ENCODE measurements at places on chromosomes 3 and 15. TPM values are rescaled to one million over a fixed set of nuclear protein-coding genes. Genes with fewer than 3 reads are reported as not detected.
A peak's percentile ranks its signal among the peaks of the same experiment; 100 is the strongest.

- no peak for DNase-seq
Observed at GRCh38 chr3:45103753-45104714, 42.1 kb downstream of the CDCP1 start.

Gene GNAT1
- not detected for total RNA-seq

Gene UCN2
- not detected for total RNA-seq

DNA sequence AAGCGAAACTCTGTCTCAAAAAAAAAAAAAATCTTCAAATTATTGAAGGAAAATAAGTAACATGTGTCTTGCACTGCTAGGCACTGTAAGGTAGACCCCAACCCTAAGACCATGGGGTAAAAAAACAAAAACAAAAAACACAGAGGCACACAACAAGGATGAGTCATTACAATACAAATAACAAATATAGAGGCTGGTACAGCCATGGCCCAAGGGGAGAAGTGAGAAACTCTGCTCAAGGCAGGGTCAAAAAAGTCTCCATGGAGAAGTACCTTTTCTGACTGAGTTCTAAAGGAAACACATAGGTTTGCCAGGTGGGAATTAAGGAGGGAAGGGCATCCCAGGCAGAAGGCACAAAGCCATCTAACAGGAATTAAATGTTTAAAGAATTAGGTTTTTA lies 54.5 kb downstream of the TOP2B start:
- no peak for DNase-seq

Gene FETUB
- not detected for total RNA-seq

Gene TMEM266
- 0.14 TPM for total RNA-seq

DNA sequence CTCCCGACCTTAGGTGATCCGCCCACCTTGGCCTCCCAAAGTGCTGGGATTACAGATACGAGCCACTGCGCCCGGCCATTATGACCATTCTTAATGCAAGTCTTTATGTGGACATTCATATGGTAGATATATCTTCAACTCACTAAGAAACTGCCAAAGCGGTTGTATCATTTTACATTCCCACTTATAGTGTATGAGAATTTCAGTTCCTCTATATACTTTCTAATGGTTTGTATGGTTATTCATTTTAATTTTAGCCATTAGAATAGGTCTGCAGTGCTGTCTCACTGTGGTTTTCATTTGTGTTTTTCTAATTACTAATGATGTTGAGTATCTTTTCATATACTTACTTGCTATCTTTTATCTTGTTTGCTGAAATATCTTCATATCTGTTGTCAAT lies 32.5 kb downstream of the TCF12 start:
- no peak for DNase-seq

DNA sequence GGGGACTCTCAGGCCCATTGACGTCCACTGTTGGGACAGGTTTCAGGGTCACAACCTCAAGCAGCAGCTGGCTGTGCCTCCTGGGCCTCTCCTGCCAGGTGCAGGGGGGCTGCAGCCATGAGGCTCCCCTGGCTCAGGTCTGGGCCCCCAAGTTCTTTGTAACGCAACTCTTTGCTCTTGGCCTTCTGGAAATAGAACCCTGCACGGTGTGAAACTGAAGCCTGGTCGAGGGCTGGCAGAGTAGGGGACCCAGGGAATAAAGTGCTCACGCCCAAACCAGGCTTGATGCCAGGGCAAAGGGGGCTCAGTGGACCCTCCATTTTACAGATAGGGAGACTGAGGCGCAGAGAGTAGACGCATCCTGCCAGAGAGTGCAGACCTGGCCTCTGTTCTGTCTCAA lies 771 bp downstream of the CALML4 start:
- DNase-seq = no peak

DNA sequence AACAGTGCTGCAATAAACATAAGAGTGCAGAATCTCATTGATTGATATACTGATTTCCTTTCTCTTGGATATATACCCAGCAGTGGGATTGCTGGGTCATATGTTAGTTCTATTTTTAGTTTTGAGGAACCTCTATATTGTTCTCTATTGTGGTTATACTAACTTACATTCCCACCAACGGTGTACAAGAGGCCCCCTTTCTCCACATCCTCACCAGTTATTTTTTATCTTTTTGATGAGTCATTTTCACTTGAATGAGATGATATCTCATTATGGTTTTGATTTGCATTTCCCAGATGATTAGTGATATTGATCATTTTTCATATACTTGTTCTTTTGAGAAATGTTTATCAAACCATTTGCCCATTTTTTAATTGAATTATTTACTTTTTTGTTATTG lies 12.4 kb upstream of the IREB2 start:
- DNase-seq = no peak

DNA sequence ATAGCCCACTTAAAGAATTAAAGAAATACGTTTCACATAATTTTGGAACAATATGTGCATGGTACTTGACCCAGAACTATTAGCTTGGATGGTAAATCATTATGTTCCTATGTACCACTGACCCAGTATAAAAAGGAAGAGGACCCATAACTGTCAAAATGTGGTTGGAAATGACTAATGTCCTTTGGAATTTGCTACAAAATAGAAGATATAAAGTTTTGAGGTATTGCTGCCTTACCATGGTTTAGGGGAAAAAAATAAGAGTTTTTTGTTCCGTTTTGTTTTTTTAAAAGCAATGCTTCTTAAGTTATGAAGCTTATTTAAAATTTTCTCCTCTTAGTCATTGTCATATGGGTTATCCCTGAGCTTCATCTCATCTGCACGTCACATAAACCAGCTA lies 15.8 kb upstream of the TFDP2 start:
- DNase-seq = no peak

Gene CGGBP1
- 88.9 TPM for total RNA-seq

GRCh38 chr3:193780397-193780796 lies 187.4 kb downstream of the OPA1 start:
- no peak for DNase-seq

DNA sequence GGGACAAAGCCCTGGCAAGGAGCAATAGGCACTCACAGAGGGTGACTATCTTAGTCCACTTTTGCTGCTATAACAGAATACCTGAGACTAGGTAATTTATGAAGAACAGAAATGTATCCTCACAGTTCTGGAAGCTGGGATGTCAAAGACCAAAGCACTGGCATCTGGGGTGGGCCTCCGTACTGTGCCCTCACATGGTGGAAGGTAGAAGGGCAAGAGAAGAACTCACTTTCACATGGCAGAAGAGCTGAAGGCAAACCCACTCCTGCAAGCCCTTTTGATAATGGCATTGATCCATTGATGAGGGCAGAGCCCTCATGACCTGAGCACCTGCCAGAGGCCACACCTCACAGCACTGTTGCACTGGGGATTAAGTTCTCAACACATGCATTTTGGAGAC lies 173.4 kb upstream of the C2CD4B start:
- no peak for DNase-seq

DNA sequence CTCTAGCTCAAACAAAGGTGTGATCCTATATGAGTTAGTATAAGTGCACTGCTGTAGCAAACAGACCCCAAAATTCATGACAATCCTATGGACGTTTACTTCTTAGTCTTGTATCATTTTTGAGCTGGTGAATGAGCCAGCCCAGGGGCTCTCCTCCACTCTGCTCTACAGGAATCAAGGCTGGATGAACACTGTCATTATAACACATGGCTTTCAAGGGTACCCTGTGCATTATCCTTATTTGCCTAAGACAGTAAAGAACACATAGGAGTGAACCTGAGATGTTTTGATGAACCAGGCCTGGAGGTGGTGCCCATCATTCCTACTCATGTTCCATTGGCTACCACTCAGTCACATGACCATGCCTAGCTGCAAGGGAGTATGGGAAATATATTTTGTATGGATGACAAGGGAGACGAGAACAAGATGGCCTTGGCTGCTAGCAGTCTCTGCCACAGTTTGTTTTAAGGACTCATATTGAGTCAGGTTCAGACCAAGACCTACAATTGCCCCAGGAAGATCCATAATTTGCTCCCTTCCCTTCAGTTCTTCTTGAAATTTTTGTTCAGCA lies 107.4 kb upstream of the HES1 start:
- DNase-seq = no peak

Gene PGBD4
- 2.0 TPM for total RNA-seq

DNA sequence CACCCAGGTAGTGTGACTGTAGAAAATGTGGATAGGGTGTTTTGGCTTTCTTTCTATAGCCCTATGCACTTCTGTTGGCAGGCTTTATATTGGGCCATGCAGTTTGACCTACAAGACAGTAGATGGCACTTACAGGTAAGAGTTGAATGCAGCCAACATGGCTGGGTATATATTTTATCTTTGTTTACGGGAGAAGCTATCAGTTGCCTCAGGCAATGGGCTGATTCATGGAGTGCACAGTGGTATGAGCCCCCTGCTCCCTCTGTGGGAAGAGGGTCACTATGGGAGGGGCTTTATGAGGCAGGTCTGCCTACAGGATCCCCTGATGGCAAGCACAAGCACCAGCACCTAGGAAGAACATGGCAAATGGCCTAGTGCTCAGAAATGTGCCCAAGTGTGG lies 301.2 kb upstream of the CDIN1 start:
- no peak for DNase-seq

GRCh38 chr15:86055688-86056087 lies 24.0 kb upstream of the AGBL1 start:
- no peak for DNase-seq

DNA sequence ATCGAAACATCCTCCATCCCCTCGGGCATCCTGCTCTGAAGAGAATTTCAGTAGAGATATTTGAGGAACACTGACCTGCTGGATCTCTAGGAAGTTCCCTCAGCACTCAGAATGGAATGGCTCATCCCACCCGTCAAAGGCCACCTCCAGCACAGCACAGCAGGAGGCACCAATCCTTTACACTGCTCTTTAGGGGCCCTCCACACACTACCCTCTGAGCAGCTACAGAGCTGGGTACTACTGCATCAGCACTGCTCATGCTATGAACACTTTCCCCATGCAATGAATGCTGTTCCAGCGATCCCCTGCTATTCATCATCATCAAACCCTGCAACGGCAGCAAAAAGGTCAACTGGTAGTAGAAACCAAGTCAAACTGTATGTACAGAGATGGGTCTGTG lies 40.5 kb downstream of the IGF2BP2 start:
- no peak for DNase-seq

Gene TMCO5A
- not detected for total RNA-seq

Gene MUC13
- total RNA-seq = not detected

DNA sequence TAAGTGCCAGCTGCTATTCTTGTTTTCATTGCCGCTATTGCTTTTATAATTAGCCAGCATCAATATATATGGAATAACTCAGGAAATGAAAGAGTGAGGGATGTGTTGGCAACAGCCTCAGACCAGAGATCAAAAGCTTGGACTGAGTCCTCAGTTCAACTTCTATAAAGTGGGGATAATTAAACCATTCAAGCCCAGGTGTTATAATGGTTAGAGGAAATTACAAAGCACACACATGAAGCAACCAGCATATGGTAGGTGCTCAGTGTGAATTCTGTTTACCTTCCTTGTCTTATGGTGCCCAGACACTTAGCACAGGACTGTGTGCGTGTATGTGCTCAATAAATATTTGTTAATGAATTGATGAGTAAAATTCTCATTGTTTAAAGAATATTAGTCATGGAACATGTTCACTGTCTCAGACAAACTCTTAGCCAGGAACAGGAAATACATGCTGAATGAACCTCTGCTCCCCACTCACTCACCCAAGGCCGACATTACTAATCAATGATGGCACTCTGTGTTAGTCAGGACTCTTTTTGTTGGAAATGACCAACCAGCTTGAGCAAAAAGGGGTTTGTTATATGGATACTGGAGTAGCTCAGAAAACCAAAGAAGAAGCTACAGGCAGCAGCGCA lies 16.7 kb upstream of the CCDC174 start:
- DNase-seq = no peak

- peak; percentile 24 for DNase-seq
Observed at GRCh38 chr3:134527037-134527436, 41.2 kb downstream of the CEP63 start.

- DNase-seq = peak; percentile 46
Observed at GRCh38 chr15:62390791-62391640, 225.9 kb upstream of the C2CD4B start.

Gene AP3B2
- 0.40 TPM for total RNA-seq

Gene CLDN16
- total RNA-seq = not detected

Gene CCR4
- 137 TPM for total RNA-seq

DNA sequence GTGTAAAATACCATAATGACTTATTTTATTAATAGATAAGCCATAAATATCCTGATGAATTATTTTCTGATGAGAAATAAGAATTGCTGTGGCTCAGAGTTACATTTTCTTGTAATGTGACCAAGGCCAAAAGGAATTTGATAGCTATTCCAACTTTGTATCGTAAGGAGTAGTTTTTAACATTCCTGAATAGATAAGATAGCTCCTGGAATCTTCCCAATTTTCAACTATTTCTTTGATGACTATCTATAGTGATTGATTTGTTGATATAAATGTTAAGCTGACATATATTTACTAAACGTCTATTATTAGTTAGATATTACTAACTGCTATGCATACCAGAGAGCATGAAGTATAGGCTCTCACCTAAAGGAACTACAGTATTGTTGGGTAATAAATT lies 49.1 kb upstream of the SATB1 start:
- DNase-seq = no peak
